ENCODE measurements at places on chromosomes 13 and 19.
A peak's percentile ranks its signal among the peaks of the same experiment; 100 is the strongest.

- no peak for DNase-seq
Observed at GRCh38 chr19:9885077-9885552, 50.0 kb downstream of the PIN1 start.

GRCh38 chr19:41442473-41443355 lies at the start of gene ERICH4:
Gene ERICH4 (plus strand): TSS chr19:41443156. CDS start chr19:41443170, 14 bp downstream.
- no peak for DNase-seq

DNA sequence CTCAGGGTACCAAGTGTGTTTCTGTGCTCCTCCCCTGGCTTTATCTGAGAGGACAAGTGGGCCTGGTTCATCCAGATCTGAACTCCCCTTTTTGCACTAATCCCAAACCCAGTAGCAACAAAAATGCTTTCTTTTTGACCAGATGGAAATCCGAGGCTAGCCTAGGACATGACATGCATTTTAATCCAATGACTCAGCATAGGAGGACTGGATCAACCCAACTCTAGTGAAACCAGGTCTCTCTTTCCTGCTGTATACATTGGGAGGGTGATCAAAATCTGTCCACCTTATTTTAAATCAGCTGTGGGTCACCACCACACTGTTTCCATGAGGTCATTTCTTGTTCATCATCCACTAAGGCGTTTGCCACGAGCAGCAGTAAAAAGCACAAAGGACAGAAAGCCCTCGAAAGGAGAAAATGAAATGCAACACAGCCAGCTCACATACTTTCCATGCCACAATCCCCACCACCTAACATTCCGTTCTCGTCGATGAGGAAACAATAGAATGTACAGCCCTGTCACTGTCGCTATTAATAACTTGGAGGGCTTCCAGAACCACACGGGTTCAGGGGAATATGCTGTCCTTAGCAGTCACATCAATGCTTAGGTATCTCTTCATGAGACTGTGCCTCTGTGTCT lies 543.0 kb downstream of the IRS2 start:
- DNase-seq: peak; percentile 85

- no peak for DNase-seq
Observed at GRCh38 chr13:101453784-101454201, 1.3 kb downstream of the ITGBL1 start.

DNA sequence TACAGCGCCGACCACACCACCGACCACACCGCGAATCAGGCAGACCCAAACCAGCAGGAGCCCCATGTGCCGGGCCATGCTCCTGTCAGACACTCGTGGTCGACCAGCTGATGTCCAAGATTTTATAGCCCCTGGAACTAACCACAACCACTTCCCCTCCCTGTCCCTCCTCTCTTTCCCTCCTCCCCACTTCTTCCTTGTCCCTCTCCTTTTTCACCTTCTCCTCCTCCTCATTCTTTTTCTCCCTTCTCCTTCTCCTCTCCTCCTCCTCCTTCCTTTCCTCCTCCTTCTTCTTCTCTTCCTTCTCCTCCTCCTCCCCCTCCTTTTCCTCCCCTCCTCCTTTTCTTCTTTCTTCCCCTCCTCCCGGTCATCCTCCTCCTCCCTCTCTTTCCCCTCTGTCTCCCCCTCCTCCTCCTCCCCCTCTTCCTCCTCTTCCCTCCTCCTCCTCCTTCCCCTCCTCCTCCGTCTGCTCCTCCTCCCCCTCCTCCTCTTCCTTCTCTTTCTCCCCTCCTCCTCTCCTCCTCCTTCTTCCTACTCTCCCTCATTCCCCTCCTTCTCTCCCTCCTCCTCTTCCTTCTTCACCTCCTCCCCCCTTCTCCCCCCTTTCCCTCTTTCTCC lies 670 bp downstream of the BSPH1 start:
- DNase-seq: no peak

DNA sequence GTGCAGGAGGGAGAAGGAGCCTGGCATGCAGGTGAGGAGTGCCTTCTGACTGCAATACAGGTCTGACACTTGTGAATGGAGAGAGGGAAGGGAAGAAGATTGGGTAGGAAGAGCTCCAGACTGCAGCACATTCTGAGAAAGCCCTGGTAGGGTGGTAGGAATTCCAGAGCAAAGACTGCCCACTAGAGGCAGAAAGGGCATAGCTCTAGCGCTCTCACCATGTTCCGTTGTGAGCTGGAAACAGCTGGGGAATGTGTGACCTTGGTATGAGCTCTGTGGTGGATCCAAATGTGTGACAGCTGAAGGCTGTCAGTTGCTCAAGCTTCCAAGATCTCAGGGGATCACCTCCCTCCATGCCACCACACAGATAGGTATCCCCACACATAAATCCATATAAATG lies 2.9 kb upstream of the MTUS2 start:
- no peak for DNase-seq

- DNase-seq: peak; percentile 98
Observed at GRCh38 chr19:11155373-11156120, at the start of gene SPC24. Gene SPC24 (minus strand): TSS chr19:11155782. CDS start chr19:11155776, 6 bp downstream.

DNA sequence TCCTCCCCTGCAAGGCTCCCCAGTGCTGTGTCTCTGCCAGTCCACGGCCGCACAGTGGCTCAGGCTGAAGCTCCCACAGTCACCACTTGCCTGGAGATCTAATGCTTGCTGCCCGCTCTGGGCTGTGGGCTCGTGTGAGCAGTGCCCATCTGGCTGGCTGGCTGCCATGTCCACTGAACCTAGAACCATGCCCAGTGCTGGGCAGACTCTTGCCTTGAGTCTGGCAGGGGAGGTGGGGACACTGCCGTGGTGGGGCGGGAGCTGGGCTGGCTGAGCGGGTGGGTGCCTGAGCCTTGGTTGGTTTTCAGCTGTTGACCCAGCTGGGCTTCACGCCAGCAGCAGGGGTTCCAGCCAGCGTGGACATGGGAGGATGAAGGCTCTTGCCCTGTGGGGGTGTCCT lies 52.3 kb downstream of the CRTC1 start:
- no peak for DNase-seq

- DNase-seq: no peak
Observed at GRCh38 chr13:51959773-51960172, 51.5 kb downstream of the ATP7B start.

DNA sequence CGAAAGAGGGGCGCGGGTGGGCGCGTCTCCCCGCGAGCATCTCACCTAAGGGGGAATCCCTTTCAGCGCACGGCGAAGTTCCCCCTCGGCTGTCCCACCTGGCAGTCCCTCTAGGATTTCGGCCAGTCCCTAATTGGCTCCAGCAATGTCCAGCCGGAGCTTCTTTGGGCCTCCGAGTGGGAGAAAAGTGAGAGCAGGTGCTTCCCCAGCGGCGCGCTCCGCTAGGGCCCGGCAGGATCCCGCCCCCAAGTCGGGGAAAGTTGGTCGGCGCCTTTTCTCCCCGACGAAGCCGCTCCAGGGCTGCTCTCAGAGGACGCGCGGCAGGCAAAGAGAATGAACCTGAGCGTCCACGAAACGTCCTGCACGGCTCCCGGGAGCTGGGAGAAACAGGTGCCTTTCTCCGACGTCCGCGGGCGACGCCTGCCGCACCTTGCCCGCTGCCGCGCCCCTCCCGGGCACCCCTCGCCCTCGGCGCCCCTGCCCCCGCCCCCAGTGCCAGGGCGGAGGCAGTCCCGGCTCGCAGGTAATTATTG lies 366 bp upstream of the KL start:
- DNase-seq: no peak

DNA sequence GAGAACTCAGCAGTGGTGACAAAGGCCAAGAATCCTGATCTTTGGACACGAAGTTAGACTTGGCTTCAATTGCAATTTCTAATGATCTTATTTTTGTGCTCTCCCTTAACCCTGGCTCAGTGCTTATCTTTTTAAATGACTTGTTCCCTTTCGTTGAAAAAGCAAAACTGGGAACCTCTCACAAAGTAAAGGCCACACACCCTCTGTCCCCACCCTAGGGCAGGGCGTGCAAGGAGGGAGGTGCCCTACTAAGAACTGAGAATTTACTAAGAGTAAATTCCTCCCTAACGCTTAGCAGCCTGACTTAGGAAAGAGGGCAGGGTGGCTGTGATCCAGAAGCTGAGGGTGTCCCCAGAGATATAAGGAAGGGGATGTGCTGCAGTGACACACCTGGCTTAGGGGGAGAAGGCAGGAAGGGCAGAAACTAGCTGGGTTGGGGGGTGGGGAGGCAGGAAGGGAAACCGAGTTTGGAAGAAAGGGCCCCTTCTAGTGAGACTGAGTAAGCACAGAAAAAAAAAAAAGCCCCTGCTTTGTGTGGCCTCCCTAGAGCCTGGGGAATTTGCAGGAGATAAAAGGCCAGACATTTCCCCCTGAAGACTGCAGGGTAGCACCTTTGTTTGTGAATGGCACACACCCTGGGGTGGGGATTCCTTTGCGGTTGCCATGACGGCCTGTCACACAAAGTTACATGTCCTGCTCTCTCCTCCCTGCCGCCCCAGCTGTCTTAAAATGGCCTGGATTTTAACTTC lies 435.1 kb downstream of the EFNB2 start:
- DNase-seq: peak; percentile 46

DNA sequence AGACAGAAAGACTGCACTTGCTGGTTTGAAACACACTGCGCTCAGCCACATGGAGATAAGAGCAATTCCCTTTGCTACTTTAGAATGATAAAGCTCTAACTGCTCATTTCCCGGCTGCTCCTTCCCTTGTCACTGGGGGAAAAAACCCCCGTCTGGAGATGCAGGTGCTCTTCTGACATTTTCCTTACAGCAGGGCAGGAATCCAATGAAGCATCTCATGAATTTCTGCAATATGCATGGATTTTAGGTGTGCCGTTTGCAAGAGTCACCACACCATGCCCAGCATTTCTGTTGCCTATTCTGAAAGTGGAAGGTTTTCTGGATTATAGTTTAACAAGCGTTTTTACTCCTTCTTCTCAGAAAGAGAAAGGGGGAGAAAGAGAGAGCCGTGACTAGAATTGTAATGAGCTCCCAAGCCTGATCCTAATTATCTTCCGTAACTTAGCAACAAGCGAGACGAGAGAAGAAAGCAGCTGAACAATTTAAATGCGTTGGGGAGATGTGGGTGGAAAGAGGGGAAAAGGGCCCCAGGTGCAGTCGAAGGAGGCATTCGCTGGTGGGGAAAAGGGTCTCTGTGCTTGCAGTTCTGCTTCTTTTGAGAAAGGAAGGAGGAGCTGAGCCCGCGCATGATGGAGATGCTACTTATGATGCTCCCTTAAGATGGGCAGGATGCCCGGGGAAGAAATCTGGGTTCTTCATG lies 76.6 kb upstream of the SPATA13 start:
- no peak for DNase-seq

- DNase-seq: no peak
Observed at GRCh38 chr19:1453525-1454364, 3.8 kb downstream of the APC2 start.

- DNase-seq: no peak
Observed at GRCh38 chr19:45881082-45881908, 4.6 kb downstream of the IRF2BP1 start.

DNA sequence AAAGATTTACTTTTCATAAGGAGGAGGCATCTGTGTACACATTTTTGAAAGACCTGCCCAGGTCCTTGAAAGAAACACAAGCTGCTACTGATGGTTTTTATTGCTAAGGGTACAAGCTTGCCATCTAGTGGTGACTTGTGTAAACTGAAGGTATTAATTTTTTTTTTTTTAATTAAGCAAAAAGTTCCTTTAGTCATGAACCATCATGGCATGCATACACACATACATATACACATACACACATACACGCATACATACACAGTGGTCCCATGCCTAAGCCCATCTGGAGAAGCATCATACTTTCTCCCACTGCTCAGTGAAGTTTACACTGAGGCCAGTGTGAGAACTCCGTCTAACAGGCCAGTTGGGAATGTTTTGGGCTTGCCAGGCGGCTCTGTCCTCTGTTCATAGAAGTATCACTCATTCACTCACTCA lies 312.5 kb downstream of the DCLK1 start:
- peak; percentile 26 for DNase-seq

GRCh38 chr19:52948025-52948770 lies 14.5 kb downstream of the ZNF816 start:
- DNase-seq: no peak

DNA sequence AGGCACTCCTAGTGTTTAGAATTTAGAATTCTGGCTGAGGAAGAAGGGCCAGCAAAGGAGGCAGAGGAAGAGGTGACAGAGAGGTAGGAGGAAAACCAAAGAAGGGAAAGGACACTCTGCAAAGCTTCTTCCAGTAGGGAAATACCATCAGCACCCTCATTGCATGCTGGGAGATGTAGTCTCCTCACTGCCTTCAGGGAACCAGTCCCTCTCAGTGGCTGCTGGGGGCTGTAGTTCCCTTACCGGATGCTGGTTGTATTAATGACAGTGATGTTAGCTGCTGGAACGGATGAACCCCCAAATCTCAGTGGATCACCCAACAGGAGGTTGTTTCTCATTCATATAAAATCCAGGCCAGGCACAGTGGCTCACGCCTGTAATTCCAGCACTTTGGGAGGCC lies 10.1 kb downstream of the GRIN2D start:
- DNase-seq: no peak

Measured in HCT116 (cell line).